ENCODE measurements at places on chromosomes 6 and 20.

- DNase-seq: no peak
Measured at GRCh38 chr6:170132011-170132521, 158.8 kb downstream of the DLL1 start.

DNA sequence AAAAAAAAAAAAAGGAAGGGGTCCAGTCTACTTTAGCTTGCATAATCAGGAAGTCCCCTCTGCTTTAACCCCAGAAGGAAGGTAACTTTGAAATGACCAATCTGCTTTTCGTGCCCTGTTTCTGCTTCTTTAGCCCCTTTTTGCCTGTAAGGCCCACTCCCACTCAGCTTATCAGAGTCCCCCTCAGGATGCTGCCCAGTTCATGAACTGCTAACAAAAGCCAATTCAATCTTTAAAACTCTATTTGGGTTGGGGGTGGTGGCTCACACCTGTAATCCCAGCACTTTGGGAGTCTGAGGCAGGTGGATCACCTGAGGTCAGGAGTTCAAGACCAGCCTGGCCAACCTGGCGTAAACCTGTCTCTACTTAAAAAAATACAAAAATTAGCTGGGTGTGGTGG, 12.3 kb downstream of the GHRH start:
- no peak for DNase-seq

- DNase-seq: no peak
Measured at GRCh38 chr6:99091985-99092384, 144.2 kb upstream of the FBXL4 start.

DNA sequence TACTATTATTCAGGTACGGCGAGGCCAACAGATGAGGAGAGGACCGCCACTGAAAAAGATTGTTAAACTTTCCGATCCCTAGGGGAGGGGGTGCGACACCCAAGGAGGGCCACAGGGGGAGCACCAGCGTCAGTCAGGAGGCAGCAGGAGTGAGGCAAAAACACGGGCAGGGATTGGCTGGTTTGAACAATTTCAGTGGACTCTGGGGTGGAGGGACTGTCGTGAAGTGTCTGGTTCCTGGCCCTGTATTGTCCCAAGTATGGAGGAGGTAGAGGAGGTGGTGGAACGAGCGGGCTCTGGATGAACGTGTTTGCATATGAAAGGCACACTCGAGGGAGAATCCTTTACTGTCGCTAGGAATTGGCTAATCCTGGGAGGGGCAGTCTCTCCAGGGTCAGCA, 32.5 kb upstream of the MCUR1 start:
- DNase-seq: no peak

- DNase-seq: no peak
Measured at GRCh38 chr20:34363465-34364222, 571 bp downstream of the ITCH start.

- DNase-seq: no peak
Measured at GRCh38 chr6:14707276-14707675, 538.6 kb upstream of the JARID2 start.

- DNase-seq: peak; percentile 62
Measured at GRCh38 chr6:39530201-39530759, 194.9 kb downstream of the KIF6 start.

DNA sequence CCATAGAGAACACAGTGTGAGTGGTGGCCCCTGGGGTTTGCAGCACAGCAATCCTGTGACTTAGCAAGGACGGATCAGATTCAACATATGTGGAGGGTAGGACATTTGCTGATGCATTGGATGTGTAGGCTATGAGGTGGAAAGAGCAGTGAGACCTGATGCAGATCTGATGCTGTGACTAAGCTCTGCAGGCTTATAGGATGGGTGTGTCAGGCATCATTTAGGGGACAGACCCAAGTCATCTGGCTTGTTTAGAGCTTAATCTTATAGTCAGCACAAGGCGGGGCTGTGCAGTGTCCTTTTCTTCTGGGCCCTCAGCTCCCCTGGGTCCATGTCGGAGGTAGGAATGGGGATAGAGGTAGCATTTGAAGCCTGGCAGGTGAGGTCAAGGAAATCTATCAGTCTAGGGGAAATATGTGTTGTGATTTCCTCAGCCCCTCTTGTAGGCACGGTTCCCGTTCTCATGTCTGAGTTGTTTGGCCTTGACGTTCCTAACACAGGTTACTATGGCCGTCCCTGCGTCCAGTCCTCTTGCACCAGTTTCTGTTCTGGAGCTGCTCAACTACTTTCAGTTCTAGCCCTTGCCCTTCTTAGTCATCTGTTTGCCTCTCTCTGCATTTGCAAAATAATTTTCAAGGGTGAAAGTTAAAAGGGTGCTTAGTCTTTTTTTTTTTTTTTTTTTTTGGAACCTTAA, 15.6 kb upstream of the MAPRE1 start:
- no peak for DNase-seq

DNA sequence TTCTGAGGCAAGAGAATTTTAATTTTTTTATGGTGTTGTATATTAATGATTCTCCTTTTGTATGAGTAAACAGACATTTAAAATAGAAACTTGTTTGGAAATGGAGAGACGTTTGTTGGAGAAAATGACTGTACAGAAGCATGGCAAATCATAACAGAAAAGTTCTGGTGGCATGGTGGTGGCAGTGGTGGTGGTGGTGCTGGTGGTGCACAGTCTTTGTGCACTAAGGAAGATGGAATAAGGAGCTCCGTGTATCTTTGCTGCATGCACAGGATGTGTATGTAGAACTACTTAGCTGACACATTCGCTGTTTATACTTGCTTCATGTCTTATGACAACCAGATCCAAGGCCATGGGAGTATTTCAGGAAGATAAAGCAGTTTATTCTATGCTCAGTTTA, 294.9 kb downstream of the UTRN start:
- DNase-seq: no peak

DNA sequence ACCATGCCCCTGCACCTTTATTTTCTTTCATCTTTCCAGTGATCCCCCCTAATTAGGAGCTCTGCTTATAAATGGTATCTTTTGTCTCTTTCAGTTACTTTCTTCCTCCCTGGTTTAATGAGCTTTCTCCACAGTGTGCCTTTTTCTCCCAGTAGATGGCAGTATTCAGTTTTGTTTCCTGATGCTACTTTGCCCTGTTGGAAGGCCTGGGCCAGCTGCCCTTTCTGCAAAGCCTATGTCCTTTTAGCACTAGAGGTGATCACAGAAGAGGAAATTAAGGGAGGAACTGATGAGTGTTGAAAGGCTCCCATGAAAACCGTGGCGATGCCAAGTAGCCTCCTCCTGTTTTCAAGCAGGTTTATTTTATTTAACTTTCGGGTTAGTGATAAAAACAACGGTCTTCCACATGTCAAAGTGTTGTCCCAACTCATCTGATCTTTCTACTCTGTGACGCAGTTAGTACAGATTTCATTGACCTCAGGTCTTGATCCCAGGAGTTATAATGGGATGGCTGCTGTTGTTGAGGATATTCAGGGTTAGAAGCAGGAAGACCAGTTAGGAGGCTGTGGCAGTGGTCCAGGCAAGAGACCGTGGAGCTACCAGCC, 184.2 kb upstream of the BMP2 start:
- peak; percentile 20 for DNase-seq

- DNase-seq: no peak
Measured at GRCh38 chr6:119032428-119032827, 46.0 kb downstream of the FAM184A start.

DNA sequence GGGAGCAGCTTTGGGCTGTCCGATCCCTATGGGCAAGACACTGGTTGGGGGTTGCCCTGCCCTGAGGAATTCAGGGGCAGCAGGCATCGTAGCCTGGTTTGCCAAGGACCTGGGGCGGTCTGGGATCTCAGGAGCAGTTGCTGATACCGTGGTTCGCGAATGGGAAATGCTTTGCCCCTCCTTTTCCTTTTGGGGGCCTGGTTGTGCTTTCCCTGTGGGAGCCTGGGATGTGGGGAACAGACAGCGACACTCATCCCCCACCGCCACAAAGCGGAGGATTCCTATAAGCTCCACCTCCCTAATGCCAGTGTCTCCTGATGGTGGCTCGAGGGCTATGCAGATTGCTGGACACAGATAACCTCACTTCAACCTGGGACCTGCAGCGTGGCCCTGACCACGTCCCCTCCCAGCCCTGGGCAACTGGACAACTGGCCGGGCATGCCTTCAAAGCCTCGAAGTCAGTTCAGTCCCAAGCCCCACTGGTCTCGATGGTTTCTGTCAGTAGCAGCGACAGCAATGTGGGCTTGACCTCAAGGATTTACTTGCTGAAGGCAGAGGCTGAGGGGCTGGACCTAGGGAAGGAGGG, 3.3 kb downstream of the CEBPB start:
- DNase-seq: no peak

GRCh38 chr20:10917826-10918225, 244.0 kb upstream of the JAG1 start:
- no peak for DNase-seq

GRCh38 chr6:18211338-18211737, 53.0 kb downstream of the DEK start:
- DNase-seq: peak; percentile 40

GRCh38 chr6:141349710-141350109, 783.0 kb upstream of the GJE1 start:
- DNase-seq: no peak

GRCh38 chr20:63754008-63754407, 14.4 kb downstream of the SLC2A4RG start:
- DNase-seq: no peak

DNA sequence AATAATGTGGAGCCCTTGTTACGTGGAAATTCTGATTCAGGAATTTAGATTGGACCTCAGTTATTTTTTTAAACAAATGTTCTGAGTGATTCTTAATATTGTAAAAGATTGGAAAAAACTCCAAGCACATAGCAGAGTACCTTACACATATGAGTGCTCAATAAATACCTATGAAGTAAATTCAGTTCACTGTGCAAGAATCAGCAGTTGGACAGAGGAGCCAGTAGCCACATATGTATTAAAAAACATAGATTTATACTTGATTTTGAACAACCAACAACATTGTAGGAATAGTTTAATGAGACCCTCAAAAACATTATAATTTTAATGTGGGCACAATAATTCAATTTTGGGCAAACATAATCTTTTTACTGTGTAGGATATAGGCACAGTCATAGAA, 109.3 kb upstream of the B3GAT2 start:
- DNase-seq: no peak

DNA sequence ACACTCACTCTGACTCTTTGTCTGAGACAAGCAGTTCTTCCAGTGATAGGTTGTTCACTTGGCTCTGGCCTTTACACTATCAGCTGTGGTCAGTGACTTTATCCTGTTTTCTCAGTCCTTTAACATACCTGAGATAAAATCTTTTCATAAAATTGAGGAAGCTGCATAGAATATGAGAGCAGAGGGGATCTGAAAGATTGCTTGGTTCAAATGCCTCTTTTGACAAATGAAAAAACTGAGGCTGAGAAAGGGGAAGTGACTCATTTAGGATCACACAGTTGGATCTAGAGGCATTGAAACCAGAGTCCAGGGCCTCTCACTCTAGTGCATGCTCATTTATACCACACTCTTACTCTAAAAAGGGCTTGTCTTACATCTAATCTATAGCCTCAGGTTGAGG, 277.0 kb upstream of the TBX18 start:
- DNase-seq: no peak

DNA sequence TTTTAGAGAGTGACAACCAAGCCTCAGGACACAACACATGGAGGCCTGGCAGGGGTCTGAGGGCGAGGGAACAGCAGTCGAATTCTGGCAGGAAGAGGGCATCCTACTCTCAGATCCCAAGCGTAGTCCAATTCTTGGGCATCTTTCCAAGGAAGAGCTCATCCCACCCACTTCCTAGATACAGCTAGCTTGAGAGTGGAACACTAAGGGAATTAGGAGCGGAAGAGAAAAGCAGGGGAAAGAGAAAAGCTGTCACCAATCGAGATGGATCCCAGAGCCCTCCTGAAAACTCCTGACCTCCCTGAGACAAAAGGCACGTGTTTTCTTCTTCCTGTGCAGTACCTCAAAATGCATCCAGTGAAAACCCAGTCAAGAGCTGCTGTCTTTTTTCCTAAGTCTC, 67.1 kb downstream of the GFOD1 start:
- no peak for DNase-seq

- DNase-seq: peak; percentile 66
Measured at GRCh38 chr6:127120787-127121636, 2.5 kb downstream of the RSPO3 start.

DNA sequence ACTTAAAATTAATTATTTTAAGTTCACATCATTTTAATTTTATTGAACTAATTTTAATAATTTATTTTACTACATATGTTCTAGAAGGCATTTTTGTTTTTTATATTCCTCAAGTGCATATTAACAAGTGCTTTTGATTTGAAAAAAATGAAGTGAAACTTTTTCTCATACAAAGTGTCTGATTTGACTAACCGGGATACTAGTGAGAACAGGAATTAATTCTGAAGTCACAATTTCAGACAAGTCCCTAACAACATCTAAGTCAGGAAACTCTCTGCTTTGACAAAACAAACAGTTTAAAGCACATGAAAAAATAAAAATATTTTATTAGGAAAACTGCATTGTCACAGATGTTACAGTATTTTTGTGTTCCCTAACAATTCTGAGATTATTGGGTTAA, 1166.3 kb upstream of the CITED2 start:
- DNase-seq: no peak

- DNase-seq: no peak
Measured at GRCh38 chr6:71262914-71263313, 25.7 kb upstream of the OGFRL1 start.

- DNase-seq: no peak
Measured at GRCh38 chr6:135419162-135419561, 78.4 kb downstream of the AHI1 start.

DNA sequence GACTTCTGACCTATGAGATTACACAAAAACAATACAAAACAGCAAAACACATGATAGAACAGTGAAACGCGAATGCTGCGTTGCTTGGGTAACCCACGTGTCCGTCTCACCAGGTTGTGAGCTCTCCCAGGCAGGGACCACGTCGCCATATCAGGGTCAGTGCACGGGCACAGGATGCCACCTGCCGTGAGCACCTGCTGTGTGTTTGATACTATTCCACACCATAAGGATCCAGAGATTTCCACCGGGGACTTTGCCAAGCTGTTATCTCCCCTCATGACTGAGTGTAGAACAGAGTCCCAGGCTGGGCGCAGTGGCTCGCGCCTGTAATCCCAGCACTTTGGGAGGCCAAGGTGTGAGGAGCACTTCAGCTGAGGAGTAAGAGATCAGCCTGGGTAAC, 288.0 kb downstream of the BMP7 start:
- DNase-seq: no peak

DNA sequence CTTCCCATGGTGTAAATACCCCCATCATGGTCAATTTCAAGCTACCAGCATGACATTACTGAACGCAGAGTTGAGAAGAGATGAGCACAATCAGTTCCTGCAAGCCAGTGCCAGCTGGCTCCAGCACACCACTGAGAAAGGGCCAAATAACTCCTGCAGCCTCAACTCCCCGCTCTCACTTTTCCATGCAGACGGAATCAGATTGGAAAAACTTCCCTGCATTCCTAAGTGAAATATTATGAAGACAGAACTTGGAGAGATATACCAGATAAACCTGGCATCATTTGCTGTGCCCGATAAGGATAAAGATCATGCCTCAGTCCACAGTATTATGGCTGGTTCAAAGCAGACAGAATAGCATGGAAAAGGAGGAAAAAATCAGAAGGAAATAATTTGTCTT, 56.7 kb downstream of the FILIP1 start:
- no peak for DNase-seq
